Chondrocyte (in vitro differentiated cells): ENCODE measurements at places on chromosomes 12 and 14. TPM values are rescaled to one million over a fixed set of nuclear protein-coding genes. Genes with fewer than 3 reads are reported as not detected.

DNA sequence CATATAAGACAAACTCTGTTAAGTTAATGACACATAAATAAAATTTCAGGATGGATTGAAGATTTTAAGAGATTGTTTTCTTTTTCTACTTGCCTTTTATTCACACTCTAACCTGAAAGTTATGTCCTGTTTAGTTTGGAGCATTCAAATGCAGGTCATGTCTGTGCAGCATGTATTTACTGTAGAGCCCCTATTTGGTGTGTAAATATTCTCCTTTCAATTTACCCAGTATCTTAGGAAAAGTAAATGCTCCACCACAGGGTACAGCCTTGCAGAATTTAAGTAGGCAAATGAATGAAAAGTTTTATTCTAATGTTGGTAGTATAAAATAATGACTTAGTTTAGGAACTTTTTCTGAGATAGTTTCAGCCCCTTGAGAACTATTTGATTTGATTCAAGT, 6.2 kb upstream of the DCN start:
- no peak for DNase-seq
- H3K4me3 ChIP-seq = no peak overlapping the region
- peaks cover 68% of the 10 kb centered on the region for H3K4me1 ChIP-seq
- H3K27me3 ChIP-seq = no peaks in the 10 kb centered on the region

DNA sequence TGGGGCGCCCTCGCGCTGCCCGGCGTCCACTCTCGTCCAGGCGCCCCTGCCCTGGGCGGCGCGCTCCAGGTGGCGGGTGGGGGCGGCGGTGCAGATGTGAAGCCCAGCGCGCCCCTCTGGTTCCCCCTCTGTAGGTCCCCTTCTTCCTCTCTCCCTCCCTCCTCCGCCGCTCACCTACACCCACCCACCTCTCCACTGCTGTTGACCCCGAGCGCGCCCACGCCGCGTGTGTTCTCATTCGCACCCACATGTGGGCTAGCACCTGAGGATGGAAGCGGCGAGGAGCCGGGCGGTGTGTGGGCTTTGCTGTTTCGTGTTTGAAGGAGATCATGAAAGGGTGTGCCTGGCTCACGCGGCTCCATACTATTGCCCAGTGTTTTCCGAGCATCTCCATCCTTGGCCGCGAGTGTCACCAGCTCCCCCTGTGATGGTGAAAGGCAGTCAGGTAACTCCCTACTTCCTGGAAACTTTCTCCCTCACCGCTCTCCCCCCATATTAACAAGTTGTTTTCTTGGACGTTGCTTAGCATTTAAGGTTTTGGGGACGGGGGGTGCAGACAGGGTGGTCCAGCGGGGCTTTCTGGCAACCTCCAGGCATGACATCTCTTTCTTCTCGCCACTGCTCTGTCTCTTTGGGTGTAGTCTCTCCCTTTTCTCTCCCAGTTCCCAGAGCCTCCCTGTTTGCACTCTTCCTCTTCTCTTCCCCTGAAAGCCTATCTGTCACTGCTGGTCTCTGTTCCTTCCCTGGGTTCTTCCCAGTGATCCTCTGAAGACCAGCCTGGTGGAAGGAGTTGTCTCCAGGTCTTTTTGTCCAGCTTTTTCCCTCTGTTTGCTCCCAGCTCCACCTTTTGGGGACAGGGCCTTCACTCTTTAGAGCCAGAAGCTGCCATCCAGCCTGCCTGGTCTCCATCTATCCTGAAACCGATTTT, 1.6 kb downstream of the CACNA1C start:
- DNase-seq = no peak
- H3K27me3 ChIP-seq = no peaks in the 10 kb centered on the region
- peak overlapping the region; percentile 67 for H3K27ac ChIP-seq
- peaks cover 53% of the 10 kb centered on the region for H3K4me1 ChIP-seq
- no peaks in the 10 kb centered on the region for H3K36me3 ChIP-seq
- H3K4me3 ChIP-seq = peak overlapping the region; percentile 91

DNA sequence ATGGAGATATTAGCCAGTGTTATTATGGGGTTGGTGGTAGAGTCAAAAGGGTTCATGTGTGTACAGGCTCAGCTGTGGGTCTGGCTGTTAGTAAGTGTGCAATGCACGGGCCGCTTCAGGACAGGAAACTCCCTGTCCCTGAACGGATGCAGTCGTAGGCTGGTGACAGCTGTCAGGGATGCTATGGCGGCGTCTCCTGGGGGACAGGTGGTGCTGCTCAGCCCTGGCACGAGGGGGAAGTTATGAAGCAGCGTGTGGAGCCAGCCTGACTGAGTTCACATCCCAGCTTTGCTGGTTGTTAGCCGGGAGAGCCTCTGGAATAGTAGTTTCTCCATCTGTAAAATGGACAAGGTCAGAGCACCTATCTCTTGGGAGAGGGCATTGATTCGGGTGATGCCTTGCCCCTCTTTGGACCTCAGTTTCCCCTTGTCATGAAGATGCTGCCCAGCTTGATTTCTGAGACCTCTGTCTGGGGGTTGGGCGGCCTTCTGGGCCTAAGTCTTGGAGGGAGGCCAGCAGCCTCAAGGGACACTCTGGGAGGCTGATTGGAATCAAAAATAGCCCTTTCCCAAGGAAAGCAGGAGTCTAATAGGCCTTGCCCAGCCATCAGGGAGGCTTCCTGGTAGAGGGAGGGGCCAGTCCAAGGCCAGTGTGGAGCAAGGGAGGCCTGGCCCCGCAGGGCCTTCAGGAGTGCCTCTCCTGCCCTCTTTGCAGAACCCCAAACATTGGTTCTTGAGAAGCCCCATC, 7.1 kb downstream of the ASB2 start:
- no peak overlapping the region for H3K4me3 ChIP-seq
- peaks cover 13% of the 10 kb centered on the region for H3K27me3 ChIP-seq
- DNase-seq = no peak

- no peaks in the 10 kb centered on the region for H3K27me3 ChIP-seq
- H3K4me1 ChIP-seq = no peaks in the 10 kb centered on the region
- H3K4me3 ChIP-seq = no peak overlapping the region
- DNase-seq = no peak
Measured at GRCh38 chr14:40694023-40694422, 912.7 kb upstream of the LRFN5 start.

- H3K4me3 ChIP-seq = no peak overlapping the region
- no peaks in the 10 kb centered on the region for H3K27me3 ChIP-seq
- peaks cover 13% of the 10 kb centered on the region for H3K36me3 ChIP-seq
- no peaks in the 10 kb centered on the region for H3K4me1 ChIP-seq
Measured at GRCh38 chr12:94379479-94380113, 80.1 kb downstream of the CEP83 start.

- peaks cover 34% of the 10 kb centered on the region for H3K4me1 ChIP-seq
- peaks cover 2% of the 10 kb centered on the region for H3K36me3 ChIP-seq
- no peak overlapping the region for H3K27ac ChIP-seq
- no peak for DNase-seq
- H3K4me3 ChIP-seq = no peak overlapping the region
- H3K27me3 ChIP-seq = no peaks in the 10 kb centered on the region
Measured at GRCh38 chr14:93002851-93003298, 79.9 kb downstream of the CHGA start.

- H3K4me1 ChIP-seq = peaks cover 4% of the 10 kb centered on the region
- no peaks in the 10 kb centered on the region for H3K36me3 ChIP-seq
- H3K27me3 ChIP-seq = no peaks in the 10 kb centered on the region
- DNase-seq = no peak
Measured at GRCh38 chr14:32354716-32355115, 25.6 kb downstream of the AKAP6 start.

- DNase-seq = no peak
- H3K4me3 ChIP-seq = no peak overlapping the region
- peaks cover 4% of the 10 kb centered on the region for H3K4me1 ChIP-seq
- no peaks in the 10 kb centered on the region for H3K36me3 ChIP-seq
- H3K27me3 ChIP-seq = peaks cover 38% of the 10 kb centered on the region
Measured at GRCh38 chr14:101459551-101459900, 101.8 kb upstream of the DIO3 start.

- H3K4me3 ChIP-seq = peak overlapping the region; percentile 92
- peaks cover 34% of the 10 kb centered on the region for H3K4me1 ChIP-seq
- peak overlapping the region; percentile 98 for H3K27ac ChIP-seq
- H3K27me3 ChIP-seq = no peaks in the 10 kb centered on the region
- DNase-seq = peak; percentile 97
Measured at GRCh38 chr14:24366721-24367513, 1.1 kb upstream of the NFATC4 start.

DNA sequence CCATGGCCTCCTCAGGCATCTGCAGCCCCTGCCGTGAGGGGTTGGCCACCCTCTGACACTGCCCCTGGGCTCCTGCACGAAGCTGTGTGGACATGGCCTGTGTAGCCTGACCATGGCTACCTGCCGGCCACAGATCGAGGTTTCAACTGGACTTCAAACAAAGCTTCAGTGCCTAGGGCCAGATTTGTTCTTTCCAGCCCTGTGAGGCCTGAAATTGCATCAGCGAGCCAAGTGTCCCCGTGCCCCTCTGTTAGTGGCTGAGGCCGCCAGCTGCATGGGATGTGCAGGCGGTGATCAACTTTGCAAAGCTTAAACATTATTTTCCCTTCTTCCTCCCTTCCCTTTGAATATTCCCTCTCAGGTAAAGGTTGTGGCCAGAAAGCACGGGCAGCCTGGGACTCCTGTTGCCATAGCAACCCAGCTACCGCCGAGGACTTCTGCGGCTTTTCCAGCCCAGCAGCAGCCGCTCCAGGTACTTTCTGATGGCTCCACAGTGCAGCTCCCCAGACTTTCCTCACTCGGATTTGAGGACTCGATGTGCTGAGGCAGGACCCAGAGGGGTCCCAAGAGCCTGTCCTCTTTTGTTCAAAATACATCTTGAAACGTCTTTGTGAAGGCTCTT, 35.8 kb downstream of the DDX51 start:
- peaks cover 9% of the 10 kb centered on the region for H3K4me1 ChIP-seq
- H3K27ac ChIP-seq = no peak overlapping the region
- no peaks in the 10 kb centered on the region for H3K27me3 ChIP-seq

GRCh38 chr12:85155791-85156190, 119.6 kb downstream of the LRRIQ1 start:
- no peaks in the 10 kb centered on the region for H3K36me3 ChIP-seq
- peaks cover 4% of the 10 kb centered on the region for H3K4me1 ChIP-seq
- peaks cover 11% of the 10 kb centered on the region for H3K27me3 ChIP-seq
- DNase-seq = no peak

- no peaks in the 10 kb centered on the region for H3K36me3 ChIP-seq
- no peak overlapping the region for H3K4me3 ChIP-seq
- H3K4me1 ChIP-seq = no peaks in the 10 kb centered on the region
- no peak overlapping the region for H3K27ac ChIP-seq
- no peaks in the 10 kb centered on the region for H3K27me3 ChIP-seq
Measured at GRCh38 chr14:42734041-42734440, 1127.4 kb downstream of the LRFN5 start.

Gene ACAD10
- 13.0 to 19.6 TPM (median 13.0 TPM) in 3 replicates for total RNA-seq

Gene EML1
- total RNA-seq = 36.4 to 61.0 TPM (median 39.6 TPM) in 3 replicates

Gene OTOGL
- 0.25 to 0.92 TPM in 2 of 3 replicates, not detected in the other for total RNA-seq

Gene DBX2
- not detected in 3 replicates for total RNA-seq
